ENCODE measurements at places on chromosomes 3 and 15. TPM values are rescaled to one million over a fixed set of nuclear protein-coding genes. Genes with fewer than 3 reads are reported as not detected.

CHRM5 gene
- not detected for total RNA-seq

SOX2 gene
- 7.3 TPM for total RNA-seq

ZBTB20 gene
- 90.6 TPM for total RNA-seq

ZNF592 gene
- 18.7 TPM for total RNA-seq

FILIP1L gene
- total RNA-seq = 120 TPM
